Endothelial cell (in vitro differentiated cells): ENCODE measurements at places on chromosomes 5 and 9. TPM values are rescaled to one million over a fixed set of nuclear protein-coding genes. Genes with fewer than 3 reads are reported as not detected.

- no peak for DNase-seq
Observed at GRCh38 chr5:34459908-34460307, 196.2 kb upstream of the RAI14 start.

GRCh38 chr5:126443374-126443851 lies 20.2 kb downstream of the GRAMD2B start:
- DNase-seq, result no peak

DNA sequence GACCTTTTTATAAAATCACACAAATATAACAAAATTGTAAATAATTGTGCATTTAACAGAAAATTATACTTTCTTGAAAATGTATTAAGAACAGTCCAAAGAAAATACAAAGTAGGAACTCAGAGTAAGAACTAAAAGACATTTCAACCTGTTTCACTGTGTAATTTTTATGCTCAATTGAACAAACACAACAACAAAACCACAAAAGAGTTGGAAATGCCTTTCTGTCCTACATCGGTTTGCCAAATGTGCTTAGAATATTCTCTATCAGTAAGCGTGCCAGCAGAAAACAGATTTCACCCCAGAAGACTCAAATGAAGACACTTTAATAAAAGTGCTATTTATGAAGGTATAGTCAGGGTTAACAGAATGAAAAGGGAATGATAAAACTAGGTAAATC lies 592.1 kb downstream of the PRELID2 start:
- no peak for DNase-seq

GRCh38 chr9:94553029-94553938 lies 1.6 kb upstream of the PCAT7 start:
- DNase-seq, result no peak

GRCh38 chr5:68458416-68459021 lies 243.0 kb downstream of the PIK3R1 start:
- DNase-seq, result no peak

DNA sequence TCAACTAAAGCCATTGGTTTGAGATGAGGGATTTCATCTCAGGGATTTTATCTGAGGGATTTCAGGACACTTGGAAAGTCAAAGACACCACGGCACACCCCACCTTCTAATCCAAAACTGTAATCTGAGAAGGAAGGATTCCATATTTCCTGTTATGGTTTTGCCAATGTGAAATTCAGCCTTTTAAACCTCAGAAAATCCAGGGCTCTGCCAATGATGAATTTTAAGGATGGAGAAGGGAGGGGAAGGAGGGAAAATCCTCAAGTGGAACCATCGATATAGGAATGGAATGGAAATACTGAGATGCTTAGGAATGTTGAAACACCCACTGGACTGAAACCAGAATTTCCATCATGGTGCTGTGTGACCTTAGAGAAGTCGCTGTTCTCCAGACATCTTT lies 5.3 kb downstream of the C1QTNF3 start:
- no peak for DNase-seq

GRCh38 chr9:68950188-68950587 lies 63.7 kb downstream of the PRKACG start:
- DNase-seq, result no peak

The PDE8B gene
- total RNA-seq, result 7.8 TPM

The SLC6A19 gene
- not detected for total RNA-seq

The SEMA4D gene
- 14.8 TPM for total RNA-seq

The NUTM2G gene
- total RNA-seq, result not detected

The C8G gene
- 1.1 TPM for total RNA-seq

The CATSPER3 gene
- total RNA-seq, result 0.33 TPM
